ENCODE measurements at places on chromosomes 16 and 17. TPM values are rescaled to one million over a fixed set of nuclear protein-coding genes. Genes with fewer than 3 reads are reported as not detected.

MNT gene
- total RNA-seq: 26.0 TPM

- peak; percentile 23 for DNase-seq
These were observed 518.5 kb upstream of the EEF2KMT start for GRCh38 chr16:5615868-5616642.

USP31 gene
- 6.7 TPM for total RNA-seq

DNA sequence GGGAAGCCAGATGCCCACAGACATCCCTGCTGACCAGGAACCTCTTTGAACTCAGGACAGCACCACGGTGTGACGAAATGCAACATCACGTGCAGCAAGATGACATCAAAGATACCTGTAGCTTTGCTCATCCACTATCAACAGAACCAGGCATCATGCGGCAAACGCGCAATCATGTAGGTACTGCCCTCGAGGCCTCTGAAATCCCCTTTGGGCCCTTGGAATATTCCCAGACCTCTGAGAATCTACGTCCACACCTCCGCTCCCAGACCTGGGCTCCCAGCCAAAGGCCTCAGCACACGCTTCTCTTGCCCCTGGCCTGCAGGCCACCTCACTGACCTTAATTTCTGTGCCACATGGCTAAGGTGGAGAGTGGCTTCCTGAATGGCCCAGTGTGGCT is 7.3 kb downstream of the CX3CL1 start:
- DNase-seq: no peak

CCT6B gene
- total RNA-seq: 0.33 TPM

DNA sequence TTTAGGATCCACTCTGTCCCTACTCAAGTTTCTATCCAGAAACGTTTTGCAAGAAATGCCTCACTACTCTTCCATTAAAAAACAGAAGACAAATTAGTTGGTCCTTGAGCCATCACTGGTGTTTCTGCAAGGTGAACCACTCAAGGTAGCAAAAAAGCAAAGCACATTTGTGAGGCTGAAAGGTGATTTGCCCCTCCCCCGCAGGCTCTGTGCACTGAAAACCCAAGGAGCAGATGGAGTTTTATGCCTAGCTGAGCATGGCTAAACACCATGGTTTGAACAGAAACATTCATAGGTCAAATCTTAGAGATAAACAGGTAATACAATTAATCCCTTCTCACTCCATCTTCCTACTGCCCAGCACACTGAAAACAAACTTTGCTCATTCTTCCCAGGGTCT is 538.2 kb upstream of the CDH5 start:
- no peak for DNase-seq

GRCh38 chr17:61837175-61838051 is 25.9 kb downstream of the BRIP1 start:
- peak; percentile 85 for DNase-seq

TNFRSF17 gene
- total RNA-seq: not detected

- DNase-seq: peak; percentile 19
These were observed 1.4 kb downstream of the YPEL2 start for GRCh38 chr17:59332749-59333377.

DNA sequence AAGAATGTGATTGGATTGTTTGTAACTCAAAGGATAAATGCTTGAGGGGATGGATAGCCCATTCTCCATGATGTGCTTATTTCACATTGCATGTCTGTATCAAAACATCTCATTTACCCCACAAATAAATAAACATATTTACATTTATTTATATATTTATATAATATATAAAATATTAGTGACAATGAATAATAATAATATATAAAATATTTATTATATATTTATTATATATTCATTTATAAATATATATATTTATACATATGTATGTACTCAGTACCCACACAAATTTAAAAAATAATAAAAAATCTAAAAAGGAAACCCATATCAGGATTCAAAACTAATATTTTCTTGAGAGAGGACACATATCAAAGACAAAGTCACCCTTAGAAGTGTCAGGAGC is 429.9 kb downstream of the KCNJ2 start:
- DNase-seq: no peak

GRCh38 chr16:489606-490005 is 37.9 kb upstream of the CAPN15 start:
- no peak for DNase-seq

GRCh38 chr16:88691924-88692560 is 5.7 kb upstream of the SNAI3 start:
- no peak for DNase-seq

MT3 gene
- not detected for total RNA-seq

SMIM5 gene
- total RNA-seq: 2.3 TPM

DNA sequence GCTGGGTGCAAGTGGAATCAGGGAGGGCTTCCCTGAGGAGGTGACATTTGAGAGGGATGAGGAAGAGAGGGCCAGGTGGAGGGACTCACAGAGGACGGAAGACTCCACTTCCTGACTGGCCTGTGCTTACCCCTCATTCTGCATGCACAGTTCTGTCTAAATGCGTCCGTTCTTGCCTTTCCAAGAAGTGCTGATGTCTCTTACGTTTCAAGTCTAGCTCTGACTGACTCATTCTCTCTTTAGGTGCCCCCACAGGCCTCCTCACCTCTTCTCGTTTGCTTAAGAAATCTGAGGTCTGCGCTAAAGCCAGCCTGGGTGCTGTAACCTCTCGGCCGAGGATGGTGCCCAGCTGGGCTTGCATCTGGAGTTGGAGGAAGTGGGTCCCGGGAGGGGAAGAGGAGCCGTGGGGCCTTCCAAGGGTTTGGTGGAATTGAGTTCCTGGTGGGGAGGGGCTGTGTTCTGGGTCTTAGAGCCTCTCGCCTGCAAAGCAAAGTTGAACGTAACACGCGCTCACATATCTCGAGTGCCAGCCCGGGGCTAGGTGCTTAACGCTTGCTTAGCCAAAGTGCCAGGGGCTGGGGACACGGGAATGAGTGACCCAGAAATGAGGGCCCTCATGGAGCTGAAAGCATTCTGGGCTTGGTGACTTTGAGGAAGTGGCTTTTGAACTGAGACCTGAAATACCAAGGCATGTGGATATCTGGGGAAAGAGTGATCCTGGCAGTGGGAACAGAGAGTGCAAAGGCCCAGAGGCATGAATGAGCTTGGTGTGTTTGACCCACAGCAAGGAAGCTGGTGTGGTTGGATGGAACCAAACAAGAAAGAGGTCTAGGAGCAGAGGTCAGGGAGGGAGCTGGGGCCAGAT is 4.8 kb downstream of the IL4R start:
- no peak for DNase-seq

- peak; percentile 52 for DNase-seq
These were observed 15.2 kb downstream of the MED24 start for GRCh38 chr17:40038882-40039513.

PRKCB gene
- total RNA-seq: not detected

DNA sequence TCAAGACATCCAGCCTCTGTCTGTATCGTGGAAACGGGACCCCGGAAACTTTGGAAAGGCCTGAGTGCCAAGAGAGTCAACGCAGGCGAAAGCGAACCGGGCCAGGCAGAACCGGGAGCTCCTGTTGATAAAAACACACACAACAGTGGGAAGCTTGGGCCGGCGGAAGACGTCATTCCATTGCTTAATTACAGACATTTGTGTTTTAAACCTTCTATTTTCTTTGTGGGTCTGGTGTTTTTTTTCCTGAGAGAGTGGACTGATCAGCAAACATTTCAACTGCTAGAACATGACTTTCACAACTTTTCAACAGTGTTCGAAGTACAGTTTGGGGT is 878 bp upstream of the RNF157 start:
- no peak for DNase-seq

DNA sequence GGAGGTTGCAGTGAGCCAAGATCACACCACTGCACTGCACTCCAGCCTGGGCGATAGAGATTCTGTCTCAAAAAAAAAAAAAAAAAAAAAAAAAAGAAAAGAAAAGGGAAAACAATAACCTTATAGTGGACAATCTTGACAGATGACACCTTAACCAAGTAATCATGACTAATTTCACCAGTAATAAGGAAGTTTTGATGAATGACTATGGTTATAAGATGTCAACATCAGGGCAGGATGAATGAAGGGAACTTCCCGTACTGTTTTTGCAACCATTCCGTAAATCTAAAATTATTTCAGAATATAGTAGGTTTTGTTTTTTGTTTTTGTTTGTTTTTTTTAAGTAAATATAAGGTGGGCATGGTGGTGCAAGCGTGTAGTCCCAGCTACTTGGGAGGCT is 23.0 kb downstream of the GSPT1 start:
- DNase-seq: no peak

DNA sequence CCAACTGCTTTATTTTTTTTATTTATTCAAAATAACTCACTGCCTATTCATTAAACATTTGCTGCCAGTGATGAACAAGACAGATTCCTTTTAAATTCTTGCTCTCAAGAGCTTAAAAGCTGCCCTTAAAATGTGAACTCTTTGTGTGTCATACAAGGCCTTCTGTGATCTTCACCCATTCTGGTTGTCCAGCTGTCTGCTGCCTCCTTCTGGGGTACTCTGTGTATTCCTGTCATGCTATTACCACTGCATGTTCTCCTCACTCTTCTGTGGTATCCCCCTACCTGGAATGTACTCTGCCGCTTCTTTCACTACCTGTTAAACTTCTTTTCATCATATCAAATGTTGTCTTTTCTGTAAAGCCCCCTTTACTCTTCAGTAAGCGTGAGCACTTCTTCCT is 165.8 kb downstream of the CHD9 start:
- no peak for DNase-seq

GRCh38 chr17:46741122-46741730 is 77.3 kb downstream of the WNT3 start:
- DNase-seq: no peak

C16orf54 gene
- not detected for total RNA-seq

CYB561 gene
- 125 TPM for total RNA-seq

NACA2 gene
- total RNA-seq: not detected

HOXB4 gene
- 0.22 TPM for total RNA-seq

GRCh38 chr17:29291163-29291752 is 2.7 kb downstream of the NUFIP2 start:
- peak; percentile 75 for DNase-seq

DNA sequence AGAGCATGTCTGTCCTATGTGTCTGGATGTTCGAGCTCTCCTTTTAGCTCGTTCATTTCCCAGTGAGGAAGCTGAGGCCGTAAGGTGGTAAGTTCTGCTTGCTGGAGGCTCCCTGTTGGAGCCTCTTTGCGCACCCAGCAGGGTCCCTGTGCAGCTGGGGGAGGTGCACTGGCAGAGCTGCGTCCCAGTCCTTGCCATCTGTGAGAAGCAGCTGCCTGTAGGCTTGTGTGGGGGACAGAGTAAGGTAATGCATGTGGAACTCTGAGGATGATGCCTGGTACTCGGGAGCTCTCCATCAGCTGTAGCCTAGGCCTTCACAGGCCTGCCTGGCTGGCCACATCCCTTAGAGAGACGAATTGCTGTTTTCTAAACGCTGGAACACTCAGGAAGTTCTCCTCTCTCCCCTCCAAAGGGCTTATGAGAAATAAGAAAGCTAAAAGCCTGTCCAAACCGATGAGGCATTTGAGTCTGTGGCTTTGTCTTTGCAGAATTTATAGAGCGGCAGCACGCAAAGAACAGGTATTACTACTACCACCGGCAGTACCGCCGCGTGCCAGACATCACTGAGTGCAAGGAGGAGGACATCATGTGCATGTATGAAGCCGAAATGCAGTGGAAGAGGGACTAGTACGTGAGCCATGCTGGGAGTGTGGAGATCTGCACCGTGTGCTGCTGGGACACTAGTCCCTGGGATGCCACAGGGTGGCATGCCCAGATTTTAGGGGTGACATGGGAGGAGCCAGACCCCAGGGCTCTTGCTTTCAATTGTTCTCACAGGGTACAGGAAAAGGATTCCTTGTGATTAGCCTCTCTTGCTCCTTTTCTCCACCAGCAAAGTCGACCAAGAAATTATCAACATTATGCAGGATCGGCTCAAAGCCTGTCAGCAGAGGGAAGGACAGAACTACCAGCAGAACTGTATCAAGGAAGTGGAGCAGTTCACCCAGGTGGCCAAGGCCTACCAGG is 1.6 kb downstream of the NDUFB10 start:
- DNase-seq: peak; percentile 56

C16orf46 gene
- 0.73 TPM for total RNA-seq

DNA sequence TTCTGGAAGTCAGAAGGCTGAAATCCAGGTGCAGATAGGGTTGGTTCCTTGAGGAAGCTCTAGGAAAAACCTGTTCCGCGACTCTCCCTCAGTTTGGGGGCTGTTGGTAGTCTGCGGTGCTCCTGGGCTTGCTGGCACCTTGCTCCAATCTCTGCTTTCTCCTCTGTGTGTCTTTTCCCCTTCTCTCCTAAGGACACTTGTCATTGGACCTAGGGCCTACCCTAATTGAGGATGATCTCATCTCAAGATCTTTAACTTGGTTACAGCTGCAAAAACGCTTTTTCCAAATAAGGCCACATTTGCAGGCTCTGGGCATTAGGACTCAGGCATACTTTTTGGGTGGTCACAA is 12.9 kb upstream of the CACNG4 start:
- peak; percentile 90 for DNase-seq

- DNase-seq: no peak
These were observed 335.1 kb downstream of the HS3ST4 start for GRCh38 chr16:26026709-26027450.

CNGB1 gene
- 0.04 TPM for total RNA-seq

- DNase-seq: no peak
These were observed 7.5 kb upstream of the RASD1 start for GRCh38 chr17:17503566-17504130.

DNA sequence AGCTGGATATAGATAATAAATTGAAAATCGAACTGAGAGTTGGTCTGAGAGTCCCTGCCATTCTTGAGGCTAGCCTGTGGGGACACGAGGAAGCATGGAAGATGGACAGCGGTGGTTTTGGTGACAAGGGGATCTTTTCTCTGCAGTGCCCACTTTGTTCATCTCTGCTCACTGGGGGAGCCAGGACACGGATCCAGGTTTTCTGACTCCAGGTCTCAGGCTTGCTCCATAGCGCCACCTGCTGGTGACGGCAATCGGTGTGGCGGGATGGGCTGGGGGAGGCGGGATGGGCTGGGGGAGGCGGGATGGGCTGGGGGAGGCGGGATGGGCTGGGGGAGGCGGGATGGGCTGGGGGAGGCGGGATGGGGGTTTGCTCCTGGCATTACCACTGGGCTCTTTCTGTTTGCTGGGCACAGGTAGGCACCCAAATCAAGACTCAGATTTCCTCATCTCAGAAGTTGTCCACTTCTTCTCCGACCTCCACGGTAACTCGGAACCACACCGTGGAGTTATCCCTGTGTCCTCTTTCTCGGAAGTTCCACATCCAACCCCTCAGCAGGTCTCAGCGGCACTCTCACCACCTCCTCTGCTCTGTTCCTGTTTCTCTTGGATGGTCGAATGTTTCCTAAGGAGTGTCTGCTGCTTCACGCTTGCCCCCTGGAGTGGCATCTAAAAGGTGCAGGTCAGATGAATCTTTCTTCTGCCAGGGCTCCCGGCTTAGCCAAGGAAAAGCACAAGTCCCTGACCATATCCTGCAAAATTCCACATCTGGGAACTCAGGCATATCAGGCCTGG is 142.4 kb downstream of the CYLD start:
- DNase-seq: peak; percentile 48

OSGIN1 gene
- 9.8 TPM for total RNA-seq

Measured in PC-3 (cell line).